ENCODE measurements at places on chromosomes 7 and 10.

DNA sequence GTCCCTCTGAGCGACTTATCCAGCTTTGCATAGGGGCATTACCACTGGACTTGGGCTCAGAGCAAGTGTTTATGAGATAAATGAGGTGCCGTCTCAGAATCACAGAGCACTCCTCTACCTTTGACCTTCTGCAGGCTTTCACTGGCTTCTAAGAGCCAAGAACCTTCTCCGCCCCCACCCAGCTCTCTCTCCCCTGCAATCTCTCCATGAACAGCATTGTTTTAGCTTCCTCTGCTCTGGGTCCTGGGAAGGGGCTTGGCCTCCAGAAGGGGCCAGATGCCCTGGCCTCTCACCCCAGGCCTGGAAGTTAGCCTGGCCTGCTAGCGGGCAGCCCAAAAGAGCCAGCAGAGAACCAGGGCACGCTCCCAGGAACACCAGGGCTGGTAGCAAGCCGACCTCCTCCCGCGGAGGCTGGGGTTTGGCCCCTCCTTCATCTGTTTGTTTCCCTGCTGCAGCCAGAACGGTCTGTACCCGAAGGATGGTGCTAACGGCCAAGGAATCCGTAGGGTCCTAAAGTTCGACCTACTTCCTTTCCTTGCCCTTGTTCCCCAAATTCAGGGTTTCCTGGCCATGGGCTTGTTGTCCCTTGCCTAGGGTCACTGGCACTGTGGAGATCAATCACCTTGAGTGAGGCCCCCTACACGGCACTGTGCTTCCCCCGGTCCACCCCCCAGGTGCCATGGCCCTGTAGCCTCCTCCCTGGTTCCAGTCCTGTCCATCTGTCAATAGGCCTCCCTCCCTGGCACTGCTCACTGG is 18.7 kb upstream of the DDIT4 start:
- DNase-seq: peak; percentile 88

GRCh38 chr7:150793569-150794238 is 6.5 kb downstream of the TMEM176B start:
- DNase-seq: no peak

- DNase-seq: no peak
These were observed 397.6 kb downstream of the MDFIC start for GRCh38 chr7:115319541-115319940.

DNA sequence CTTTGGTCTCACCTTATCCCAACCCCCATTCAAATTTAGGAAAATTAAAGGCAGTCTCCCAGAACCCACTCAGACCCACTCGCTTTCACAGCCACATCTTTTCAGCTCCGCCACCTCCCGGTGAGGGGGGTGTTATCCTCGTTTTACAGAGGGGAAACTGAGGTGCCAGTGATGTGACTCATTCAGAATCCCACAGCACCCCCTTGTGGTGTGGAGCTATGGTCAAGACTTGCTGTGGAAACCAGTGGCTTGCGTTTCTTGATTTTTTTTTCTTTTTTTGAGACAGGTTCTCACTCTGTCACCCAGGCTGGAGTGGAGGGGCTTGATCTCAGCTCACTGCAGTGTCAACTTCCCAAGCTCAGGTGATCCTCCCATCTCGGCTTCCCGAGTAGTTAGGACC is 27.6 kb downstream of the SLC35G1 start:
- no peak for DNase-seq

DNA sequence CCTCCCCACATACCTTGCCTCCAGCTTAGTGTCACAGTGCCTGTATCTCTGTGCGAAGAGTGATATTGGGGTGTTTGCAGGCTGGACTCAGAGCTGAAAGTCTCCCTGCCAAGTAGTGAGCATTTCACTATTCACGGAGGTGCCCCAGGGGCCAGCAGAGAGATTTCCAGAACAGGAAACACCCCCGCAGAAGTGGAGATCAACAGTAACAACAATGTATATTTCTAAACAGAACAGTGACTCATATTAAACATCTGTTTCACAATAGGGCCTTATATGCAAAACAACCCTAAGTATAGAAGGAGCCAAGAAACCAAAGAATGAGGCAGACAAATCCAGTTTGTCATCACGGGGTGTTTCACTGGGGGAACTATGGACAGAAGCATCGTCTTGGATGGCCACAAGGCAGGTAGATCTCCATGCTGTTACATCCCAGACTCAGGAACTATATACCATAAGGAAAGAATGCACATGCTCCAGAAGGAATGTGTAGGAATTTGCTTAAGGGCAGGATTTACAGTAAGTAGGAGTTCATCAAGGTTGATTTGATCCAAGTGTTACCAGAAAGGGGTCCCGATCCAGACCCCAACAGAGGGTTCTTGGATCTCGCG is 29.3 kb upstream of the CCL24 start:
- peak; percentile 66 for DNase-seq

DNA sequence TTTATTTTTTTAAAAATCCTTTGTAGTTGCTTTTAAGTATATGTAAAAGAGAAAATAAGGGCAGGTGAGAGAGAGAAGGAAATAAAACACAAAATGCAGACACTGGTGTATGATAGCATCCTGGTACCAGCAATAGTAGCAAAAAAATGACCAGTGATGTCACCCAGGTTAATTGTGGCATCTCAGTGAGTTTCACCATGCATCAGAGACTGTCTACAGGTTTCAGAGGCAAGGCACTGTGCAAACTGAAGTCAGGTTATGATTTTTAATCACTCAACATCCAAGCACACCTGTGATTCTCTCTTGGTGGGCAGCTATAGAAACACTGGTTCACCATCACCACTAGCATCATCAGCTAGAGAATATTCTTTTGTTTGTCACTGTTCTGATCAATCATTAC is 509.3 kb downstream of the SORCS1 start:
- no peak for DNase-seq

DNA sequence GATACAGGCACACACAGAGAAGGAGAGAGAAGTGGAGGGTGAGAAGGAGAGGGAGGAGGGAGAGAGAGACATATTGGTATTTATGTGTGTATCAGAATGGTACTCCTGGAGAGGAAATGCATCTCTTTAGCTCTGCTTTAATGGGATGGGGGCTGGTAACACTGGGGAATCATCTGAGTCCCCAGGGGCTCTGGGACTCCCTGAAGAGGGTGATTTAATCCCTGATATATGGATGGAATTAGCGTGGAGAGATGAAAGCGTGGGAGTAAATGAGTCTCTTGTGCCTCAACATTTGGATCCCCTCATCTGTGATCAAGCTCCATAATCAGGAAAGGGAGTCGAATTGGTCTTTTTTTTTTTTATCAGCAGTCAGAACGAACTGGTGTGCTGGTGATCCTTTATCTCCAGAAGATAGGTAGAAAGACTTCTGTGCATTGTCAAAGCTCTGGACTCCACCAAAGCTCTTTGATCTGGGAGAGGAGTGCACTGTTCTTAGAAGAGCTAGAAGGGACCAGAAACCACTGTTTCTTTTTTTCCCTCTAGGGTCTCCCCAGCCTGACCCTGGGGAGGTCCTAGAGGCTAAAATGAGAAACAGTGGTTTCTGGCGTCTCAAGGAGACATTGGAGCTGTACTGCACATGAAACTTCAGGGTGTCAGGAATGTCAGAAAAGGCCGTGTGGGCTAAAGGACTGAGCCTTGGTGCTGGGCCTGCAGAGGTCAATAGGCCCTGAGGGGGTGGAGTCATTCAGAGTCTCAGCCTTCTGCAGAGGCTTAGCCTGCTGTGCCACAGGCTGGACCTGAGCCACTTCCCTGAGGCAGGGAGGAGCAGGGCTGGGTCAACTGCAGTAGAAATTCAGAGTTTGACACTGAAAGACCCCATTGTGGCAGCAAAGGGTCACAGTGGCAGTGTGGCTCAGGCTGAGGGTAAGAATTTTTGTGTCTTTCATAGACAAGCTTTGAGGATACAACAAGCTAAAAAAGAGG is 234.4 kb upstream of the SLC26A5 start:
- DNase-seq: no peak

- no peak for DNase-seq
These were observed 25.0 kb upstream of the ELFN1 start for GRCh38 chr7:1645071-1645409.

- no peak for DNase-seq
These were observed 16.3 kb downstream of the BRI3 start for GRCh38 chr7:98297626-98298286.

DNA sequence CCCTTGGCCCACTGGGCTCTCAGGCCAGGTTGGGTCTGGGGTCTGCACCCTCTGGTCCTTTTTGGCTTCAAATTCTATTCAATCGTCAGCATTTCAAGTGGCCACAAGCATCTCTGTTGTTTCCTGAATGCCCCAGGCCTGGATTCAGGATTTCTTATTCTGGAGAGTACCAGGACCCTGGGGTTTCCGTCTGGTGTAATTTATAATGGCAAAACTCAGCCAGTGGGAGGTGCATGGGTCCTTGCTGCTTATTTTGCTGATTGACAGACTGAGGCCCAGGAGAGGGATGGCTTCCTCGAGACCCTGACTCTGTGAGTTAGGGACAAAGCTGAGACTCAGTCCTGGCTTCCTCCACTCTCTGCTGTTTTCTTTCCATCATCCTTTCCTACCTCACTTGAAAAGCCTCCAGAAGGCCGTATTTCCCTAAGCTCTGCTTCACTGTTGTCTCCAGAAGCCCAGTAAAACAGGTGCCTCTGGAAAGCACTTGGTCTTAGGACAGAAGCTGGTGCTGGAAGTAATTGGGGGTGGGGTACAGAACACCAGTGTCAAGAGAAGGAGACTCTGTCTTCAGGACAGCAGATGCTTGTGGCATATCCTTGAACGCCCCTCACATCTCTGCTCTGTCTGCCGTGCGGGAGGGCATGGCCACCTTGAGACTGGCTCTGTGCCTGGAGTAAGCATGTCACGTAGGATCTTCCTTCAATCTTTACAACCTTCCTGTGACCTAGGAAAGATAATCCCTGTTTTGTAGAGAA is 39.4 kb upstream of the SH2D4B start:
- DNase-seq: no peak

GRCh38 chr7:72760602-72761001 is 67.4 kb downstream of the TYW1B start:
- DNase-seq: no peak

DNA sequence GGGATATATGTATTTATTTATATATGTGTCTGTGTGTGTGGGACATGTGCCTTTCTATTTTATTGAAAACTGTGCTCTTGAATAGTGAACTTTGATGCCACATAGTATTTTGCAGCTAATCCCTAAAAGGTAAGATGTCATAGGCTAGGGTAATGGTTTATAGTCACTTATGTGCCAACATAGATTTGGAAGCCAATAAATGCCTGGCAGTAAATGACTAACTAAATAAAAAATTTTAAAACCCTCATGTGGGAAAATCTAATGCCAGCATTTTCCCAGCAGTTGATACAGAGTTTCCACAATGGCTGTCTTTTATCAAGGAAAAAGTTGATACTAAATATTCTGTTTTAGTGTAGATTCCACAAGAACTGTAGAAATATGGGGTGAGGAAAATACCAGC is 101.5 kb upstream of the IMMP2L start:
- DNase-seq: no peak

DNA sequence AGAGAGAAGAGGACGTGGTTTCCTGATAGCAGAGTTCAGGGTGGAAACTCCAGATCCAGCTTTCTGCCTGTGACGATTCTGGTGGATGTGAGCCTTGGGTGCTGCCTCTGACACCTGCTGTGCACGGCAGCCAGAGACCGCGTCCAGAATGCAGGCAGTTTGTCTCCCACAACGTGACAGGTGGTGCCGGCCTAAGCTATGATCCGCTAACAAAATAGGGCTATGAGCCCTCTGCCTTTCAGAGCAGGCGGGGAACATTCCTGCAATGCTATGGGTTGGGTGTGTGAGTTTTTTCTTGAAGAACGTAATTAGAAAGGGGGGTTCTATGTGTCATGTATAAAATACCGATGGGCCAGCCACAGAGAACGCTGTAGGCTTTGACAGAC is 297.3 kb upstream of the PRKCQ start:
- DNase-seq: no peak

GRCh38 chr7:137324796-137325696 is 18.5 kb downstream of the PTN start:
- DNase-seq: no peak

- DNase-seq: no peak
These were observed 749.4 kb downstream of the AUTS2 start for GRCh38 chr7:70347463-70348254.

DNA sequence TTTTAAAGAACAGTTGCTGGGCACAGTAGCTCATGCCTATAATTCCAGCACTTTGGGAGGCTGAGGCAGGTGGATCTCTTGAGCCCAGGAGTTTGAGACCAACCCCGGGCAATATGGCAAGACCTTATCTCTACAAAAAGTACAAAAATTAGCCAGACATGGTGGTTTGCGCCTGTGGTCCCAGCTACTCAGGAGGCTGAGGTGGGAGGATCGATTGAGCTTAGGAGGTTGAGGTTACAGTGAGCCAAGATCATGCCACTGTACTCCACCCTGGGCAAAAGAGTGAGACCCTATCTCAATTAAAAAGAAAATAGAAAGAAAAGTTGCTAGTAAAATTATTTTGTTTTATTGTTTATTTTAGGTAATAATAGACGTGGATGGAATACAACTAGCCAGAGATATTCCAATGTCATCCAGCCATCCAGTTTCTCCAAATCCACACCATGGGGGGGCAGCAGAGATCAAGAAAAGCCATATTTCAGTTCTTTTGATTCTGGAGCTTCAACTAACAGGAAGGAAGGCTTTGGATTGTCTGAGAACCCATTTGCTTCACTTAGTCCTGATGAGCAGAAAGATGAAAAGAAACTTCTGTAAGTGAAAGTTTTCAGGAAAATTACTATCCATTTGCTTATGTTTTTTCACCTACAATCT is 3.0 kb downstream of the NUP42 start:
- peak; percentile 73 for DNase-seq

DNA sequence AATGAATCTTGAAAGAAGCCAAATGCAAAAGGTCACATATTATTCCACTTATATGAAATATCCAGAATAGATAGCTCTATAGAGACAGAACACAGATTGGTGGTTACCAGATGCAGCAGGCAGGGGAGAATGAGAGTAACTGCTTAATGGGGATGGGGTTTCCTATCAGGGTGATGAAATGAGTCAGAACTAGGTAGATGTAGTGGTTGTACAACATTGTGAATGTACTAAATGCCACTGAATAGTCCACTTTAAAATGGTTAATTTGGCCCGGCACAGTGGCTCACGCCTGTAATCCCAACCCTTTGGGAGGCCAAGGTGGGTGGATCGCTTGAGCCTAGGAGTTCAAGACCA is 9.4 kb upstream of the SLC25A28 start:
- no peak for DNase-seq

- DNase-seq: no peak
These were observed 215.5 kb downstream of the LRRTM3 start for GRCh38 chr10:67141300-67141699.

DNA sequence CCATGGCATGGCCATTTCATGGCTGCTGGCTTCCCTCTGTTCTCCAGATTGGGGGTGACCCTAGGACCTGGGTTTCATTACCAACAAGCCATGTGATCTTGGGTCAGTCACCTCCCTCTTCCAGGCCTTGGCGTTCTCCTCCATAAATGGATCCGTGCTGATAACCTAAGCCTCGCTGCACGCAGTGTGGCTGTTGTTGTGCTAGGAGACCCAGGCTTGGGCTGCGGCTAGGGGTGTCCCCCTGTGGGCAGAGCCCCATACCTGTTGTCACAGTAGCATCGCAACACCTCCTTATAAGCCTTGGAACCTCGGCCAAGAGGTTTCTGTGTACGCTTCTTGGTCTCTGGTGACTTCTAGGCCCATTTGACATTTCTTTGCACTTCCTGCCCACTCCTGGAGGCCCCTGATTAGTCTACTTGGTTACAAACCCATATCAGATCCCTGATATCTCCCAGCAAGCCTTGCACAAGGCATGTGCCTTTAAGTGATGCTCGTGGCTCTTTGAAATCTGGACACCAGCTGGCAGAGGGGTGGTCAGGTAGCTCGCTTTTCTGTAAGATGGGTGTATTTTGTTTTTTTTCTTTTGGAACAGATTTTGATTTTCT is 23.6 kb downstream of the ZMIZ1 start:
- DNase-seq: no peak

GRCh38 chr7:42597300-42597699 is 314.6 kb downstream of the C7orf25 start:
- no peak for DNase-seq
